Muscle of back (tissue), 13 donors: ENCODE measurements at places on chromosomes 6 and 20.

GRCh38 chr6:69422475-69422874 lies 374.3 kb downstream of the LMBRD1 start:
- DNase-seq = no peak

DNA sequence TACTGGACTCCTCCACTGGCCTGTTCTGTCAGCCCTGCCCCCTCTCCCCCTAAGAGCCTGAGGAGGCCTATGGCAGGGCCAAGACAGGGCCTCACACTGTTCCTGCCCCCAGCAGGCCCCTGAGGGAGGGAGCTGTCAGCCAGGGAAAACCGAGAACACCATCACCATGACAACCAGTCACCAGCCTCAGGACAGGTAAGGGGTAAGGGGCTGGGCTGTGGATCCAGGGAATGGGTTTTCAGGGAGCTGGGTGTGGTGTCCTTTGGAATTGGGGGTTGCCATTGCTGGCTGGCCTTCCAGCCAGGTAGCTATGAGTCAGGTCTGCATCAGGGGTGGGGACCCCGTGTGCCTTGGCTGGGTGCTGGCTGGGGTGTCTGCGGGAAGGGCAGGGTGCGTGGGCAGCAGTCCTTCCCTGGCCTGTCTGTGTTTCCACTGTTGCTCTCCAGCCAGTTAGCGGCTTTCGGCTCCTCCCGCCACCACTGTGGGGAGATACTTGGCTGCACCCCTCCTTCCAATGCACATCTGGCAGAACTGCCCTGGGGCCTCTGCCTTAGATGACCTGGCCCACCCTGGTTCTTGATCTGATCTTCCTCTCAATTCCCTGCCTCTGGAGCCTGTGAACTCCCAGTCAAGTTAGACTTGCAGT lies 3.9 kb downstream of the SLC29A1 start:
- DNase-seq = no peak

DNA sequence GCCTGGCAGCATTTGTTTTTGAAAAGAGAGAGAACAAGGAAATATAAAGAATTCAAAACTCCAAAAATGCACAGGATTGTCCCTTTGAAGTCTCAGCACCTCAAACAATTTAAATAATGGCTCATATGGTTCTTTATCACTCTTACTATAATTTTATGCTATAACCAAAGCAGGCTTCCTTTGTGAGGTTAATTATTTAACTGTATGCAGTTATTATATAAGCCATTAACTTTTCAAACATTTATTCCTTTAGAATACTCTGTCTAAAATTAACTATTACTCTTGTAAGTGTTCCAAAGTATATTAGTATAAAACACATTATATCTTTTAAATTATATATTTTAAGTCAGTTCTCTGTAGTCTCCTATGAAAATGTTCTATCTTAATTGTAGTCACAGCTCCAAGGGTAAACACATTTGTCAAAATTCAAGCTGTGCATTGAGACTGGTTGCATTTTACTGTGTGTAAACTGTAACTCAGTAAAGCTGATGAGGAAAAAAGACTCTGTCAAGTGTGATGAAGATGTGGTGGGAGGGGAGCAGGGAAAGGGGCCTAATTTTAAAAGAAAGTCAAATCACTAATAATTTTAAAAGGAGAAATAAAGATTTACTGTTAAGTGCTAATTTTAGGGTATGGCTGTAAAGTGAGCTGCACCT lies 20.0 kb upstream of the PLAGL1 start:
- DNase-seq = no peak

GRCh38 chr6:150175586-150176151 lies 32.8 kb downstream of the PPP1R14C start:
- DNase-seq = no peak

- no peak for DNase-seq
Observed at GRCh38 chr20:34022151-34022838, 28.6 kb downstream of the RALY start.

- DNase-seq = peak; percentile 40
Observed at GRCh38 chr6:53282741-53283140, 66.0 kb downstream of the ELOVL5 start.

DNA sequence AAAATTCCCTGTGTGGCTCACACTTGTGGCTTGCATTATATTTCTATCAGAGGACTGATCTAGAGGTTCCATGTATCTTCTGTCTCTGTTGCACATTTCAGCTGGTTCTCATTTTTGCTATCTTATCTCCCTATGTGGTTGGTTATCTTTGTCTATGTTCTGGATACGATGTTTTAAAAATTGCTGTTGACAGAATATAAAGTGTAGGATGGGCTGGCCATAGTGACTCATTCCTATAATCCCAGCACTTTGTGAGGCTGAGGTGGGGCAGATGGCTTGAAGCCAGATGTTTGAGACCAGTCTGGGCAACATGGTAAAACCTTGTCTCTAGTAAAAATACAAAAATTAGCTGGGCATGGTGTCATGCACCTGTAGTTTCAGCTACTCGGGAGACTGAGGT lies 9.9 kb upstream of the ULBP3 start:
- DNase-seq = no peak

- DNase-seq = no peak
Observed at GRCh38 chr6:13535306-13535705, 39.1 kb upstream of the SIRT5 start.

DNA sequence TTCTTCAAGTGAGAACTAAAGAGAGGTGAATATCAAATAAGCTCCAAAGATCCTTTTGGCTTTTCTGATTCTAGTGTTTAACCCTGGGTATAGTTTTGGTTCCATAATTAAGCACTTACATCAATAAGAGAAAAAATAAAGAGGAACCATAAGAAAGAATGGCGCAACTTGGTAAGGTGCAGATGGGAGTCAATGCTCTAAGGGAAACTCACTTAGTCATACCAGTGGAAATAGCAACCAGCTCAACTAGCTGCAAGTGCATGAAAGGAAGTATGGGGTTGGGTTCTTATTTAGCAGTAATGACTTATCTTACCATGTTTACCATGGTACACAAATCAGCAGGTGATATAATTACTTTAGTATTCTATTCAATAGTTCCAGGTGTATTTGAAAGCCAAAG lies 296.5 kb upstream of the RUNX2 start:
- DNase-seq = no peak

GRCh38 chr20:33373735-33374605 lies 27.3 kb downstream of the CDK5RAP1 start:
- no peak for DNase-seq

- peak; percentile 55 for DNase-seq
Observed at GRCh38 chr6:170176136-170176897, 114.6 kb downstream of the DLL1 start.

- no peak for DNase-seq
Observed at GRCh38 chr20:43975096-43975768, 60.6 kb downstream of the TOX2 start.

GRCh38 chr20:7926767-7927166 lies 13.5 kb downstream of the HAO1 start:
- no peak for DNase-seq

- no peak for DNase-seq
Observed at GRCh38 chr20:53839423-53840176, 230.8 kb downstream of the BCAS1 start.

GRCh38 chr6:152981219-152981618 lies 1.6 kb downstream of the FBXO5 start:
- DNase-seq = no peak
